BE2C (cell line): ENCODE measurements at places on chromosomes 3 and 15.

- DNase-seq = peak; percentile 35
Observed at GRCh38 chr3:102714567-102714966, 279.8 kb downstream of the ZPLD1 start.

GRCh38 chr15:40881351-40881750 is 7.3 kb upstream of the RHOV start:
- no peak for DNase-seq

GRCh38 chr3:39754549-39754948 is 54.9 kb upstream of the MYRIP start:
- no peak for DNase-seq

GRCh38 chr15:64991536-64992135 is 1.9 kb upstream of the SPG21 start:
- DNase-seq = no peak

DNA sequence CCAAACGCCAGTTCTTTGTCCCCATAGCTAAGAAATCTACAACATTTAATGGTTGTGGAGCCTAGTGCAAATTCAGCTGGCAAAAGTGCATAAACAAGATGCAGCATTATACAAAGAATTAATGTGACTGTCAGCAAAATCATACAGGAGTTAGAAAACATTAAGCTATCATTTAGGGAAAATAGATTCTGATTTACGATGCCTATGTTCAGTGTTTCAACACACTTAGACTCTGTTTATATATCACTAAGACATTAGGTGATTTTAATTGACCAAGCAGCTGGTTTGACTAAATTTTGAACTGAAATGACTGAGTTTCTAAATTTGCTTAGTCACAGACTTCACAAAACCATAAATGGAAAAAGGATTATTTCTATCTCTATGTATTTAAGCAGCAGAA is 1076.8 kb downstream of the TBL1XR1 start:
- no peak for DNase-seq

GRCh38 chr15:55796321-55796965 is 53.5 kb upstream of the PRTG start:
- DNase-seq = no peak

DNA sequence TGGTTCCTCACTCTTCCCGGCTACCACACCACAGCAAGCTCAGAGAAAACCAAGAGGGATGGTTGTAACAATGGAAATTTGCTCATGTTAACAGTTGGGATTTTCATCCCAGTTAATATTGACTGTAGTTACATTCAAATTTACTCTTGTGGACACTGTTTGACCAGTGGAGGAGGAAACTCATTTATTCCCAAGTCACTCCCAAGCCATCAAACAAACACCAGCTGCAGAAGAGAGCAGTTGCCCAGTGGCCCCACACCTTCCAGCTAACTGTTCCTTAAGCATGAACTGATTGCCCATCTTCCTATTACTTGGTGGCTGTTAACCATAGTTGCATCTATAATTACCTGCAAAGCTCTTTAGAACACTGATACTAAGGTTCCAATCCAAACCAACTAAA is 24.1 kb upstream of the MECOM start:
- no peak for DNase-seq

DNA sequence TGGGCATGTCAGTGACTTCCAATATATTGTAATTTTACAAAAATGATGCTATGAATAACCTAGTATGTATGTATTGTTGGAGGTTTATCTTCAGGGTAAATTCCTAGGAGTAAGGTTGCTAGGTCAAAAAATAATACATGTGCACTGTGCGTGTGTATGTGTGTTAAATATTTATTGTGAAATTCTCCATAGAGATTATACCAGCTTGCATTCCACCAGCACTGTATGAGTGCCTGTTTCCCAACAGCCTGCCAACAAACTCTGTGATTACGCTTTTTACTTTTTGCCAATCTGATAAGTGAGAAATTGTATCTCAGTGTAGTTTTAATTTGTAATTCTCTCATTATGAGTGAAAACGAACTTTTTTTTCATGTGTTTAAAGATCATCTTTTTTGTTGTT is 12.6 kb upstream of the IGF2BP2 start:
- no peak for DNase-seq

DNA sequence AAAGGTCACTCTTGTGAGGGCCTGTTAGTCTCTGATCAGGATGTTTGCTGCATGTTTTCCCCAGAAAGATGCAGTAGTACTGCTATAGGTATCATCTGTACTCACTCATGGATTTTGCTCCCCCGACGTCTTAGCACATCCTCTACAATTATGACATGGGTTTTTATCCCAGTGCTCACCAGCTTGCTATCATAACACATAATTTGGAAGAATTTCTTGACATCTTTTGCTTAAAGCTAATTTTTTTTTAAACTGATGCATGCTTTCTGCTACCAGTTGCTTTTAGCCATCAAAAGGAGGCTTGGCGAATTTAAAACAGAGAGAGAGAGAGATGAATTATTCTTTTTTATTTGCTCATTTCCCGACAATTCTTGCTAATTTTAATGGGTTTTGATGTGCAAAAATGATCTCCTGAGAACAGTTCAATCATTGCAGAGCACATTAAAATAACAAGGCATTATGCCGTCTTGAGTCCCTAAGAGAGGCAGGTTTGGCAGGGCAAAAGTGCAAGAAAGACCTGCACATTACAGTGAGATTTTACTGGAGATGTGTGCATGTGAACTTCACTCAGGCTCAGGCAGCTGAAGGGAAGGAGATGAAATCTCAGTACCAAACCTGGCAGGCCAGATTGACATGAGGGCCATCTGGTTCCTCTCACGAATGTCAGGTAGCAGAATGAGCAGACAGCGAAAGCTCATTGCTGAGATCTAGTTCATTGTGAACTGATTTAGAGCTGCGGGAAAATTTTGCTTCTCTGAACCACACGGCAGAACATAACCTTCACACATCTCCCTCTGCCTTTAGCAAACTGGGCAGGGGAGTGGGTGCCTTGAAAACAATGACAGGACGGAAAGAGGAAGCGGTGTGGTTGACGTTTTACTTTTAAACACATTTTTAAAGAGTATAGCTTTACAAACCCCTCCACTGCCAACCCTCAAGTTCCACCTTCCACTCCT is 25.9 kb upstream of the GOLGA8B start:
- DNase-seq = peak; percentile 81

- no peak for DNase-seq
Observed at GRCh38 chr3:47323431-47324277, 40.9 kb downstream of the KLHL18 start.

DNA sequence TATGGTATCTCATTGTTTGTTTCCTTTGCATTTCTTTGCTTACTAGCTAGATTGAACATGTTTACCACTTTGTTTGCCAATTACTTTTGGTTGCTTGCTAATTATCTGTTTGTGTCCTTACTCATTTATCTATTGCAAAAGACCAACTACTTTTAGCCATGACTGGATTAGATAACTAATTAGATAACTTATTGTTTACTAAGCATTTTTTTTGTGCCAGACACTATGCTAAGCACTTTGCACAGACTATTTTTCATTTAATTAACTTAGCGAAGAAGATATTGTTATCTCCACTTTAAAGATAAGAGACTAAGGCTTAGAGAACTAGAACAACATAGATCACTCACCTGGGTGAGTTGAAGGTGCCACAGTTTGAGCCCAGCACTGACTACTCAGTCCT is 16.9 kb upstream of the ZFAND6 start:
- no peak for DNase-seq

GRCh38 chr15:57859130-57859685 is 152.7 kb downstream of the POLR2M start:
- DNase-seq = no peak

DNA sequence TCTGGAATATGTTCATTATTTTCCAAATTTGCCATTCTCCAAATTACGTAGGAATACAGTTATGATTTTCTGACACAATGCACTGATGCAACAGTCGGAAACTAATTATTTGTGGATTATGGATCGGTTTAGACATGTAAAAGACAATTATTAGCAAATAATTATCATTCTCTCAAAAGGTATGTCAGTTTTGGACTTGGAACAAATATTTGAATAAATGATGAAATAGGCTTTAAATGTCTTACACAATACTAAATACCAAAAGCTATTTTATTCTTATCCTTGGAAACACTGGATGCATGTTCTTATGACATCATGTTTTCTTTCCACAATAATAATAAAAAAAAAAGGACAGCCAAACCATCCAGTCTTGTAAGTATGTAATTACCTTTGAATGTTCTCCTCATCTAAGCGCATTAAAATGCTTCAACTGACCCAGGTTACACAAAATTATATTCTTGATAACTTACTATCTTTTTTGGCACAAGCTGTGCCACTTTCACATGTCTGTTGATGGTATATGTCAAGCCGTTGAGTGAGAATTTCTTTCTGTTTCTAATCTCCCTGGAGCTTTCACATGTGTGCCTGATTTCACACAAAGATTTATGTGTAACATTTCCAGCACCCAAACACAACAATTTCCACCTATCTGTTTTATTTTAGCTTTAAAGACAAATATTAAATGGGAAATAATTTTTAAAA is 238.5 kb upstream of the ZNF385D start:
- no peak for DNase-seq

- DNase-seq = no peak
Observed at GRCh38 chr15:42139596-42139995, 16.8 kb downstream of the PLA2G4F start.

- peak; percentile 63 for DNase-seq
Observed at GRCh38 chr15:89171136-89172072, 50.0 kb downstream of the RLBP1 start.

DNA sequence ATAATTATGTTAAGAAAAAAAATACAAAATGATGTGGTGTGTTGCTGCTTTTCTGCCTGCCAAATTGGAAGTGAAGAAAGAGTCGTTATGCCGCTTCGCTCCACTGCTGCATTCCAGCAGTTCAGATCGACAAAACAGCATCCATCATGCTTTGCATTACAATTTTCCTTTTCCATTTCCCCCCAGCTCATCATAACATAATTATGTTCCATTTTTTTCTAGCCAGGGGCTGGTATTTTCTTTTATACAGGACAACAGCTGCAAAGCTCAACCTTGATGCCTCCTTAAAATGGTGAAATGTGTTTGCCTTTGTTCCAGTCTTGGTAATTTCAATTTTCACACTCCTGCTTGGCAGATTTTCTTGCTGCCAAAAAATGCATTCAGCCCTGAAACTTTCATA is 44.9 kb upstream of the KBTBD12 start:
- no peak for DNase-seq

DNA sequence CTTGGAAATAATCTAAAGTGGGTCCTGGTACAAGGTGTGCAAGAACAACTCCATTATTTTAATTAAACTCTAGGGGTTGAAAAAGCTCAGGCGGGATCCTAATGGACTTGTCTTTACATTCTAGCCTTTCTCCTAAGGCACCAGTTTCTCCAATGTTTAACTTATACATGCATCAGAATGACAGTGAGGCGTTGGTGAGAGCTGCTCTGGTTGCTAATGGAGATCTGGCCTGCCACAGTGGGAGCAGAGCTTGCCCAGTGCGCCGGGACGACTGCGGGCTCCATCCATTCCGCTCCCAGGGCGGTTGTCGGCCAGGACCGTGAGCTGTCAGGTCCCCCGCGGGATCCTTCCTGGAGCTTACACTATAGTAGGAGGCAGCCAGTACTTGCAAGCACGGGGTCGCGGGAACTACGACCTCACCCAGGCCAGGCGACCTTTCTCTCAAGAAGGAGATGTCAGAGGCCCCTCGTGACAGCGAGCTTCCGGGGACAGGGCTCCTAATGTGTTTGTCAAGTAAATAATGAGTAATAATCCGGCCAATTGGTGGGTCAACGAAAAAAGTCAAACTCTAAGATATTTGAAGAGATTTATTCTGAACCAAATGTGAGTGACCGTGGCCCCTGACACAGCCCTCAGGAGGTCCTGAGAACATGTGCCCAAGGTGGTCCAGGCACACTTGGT is 991 bp upstream of the HIGD1A start:
- DNase-seq = peak; percentile 6

- no peak for DNase-seq
Observed at GRCh38 chr15:41445399-41445798, 28.5 kb downstream of the RTF1 start.

DNA sequence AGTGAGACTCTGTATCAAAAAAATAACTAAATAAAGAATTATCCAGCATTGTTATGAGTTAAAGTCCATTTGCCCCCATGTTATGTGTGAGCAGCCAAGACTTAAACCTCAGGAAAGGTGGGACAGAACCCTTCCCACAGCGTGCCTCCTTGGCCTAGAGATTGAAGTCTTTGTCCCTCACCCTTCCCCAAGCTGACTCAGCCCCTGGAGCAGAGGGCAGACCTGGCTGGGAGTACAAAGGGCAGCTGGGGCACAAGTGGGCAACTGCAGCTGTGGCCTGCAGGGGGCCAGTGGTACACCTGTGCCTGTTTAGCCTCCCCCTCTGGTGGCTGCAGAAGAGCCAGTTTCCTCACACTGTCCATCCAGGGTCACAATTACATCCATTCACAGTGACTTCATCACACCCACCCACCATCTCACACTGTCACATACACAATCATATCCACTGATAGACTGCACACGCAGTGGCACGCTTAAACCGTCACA is 940 bp upstream of the ACY1 start:
- DNase-seq = peak; percentile 40

DNA sequence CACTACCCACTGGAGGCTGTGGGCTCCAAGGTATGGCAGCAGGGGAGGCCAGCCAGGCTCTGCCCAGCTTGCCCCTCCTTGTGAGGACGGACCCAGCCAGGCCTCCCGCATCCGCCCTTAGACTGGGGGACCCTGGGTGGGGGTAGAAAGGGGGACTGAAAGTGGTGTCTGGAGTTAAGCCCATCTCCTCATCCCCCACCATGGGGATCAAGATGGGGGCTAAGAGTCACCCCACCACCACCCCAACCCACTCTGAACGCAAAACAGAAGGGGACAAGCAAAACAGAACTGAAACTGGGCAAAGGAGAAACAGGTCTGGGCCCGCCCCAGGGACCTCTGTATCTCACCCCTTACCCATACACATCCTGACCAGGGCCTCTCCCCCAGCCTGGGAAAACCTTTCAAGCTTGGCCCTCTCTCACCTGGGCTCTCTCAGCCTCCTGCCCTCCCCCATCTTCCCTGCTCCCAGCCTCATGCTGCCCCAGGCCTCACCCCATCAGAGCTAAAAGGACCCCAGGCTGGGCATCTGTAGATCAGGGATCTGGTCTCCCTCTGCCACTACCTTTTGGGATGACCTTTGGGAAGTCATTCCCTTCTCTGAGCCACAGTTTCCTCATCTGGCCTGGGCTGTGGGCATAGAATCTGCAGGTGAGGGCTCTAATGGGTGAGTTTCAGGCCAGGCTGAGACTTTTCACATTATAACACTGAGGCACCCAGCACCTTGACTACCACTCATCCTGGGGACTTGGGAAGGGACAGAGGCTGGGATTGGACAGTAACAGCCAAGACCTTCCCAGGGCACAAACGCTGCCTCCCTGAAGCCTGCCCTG is 30.0 kb upstream of the CYP11A1 start:
- no peak for DNase-seq

- DNase-seq = no peak
Observed at GRCh38 chr3:94928921-94929320, 866.1 kb downstream of the NSUN3 start.
